ENCODE measurements at places on chromosomes 1 and 21.

DNA sequence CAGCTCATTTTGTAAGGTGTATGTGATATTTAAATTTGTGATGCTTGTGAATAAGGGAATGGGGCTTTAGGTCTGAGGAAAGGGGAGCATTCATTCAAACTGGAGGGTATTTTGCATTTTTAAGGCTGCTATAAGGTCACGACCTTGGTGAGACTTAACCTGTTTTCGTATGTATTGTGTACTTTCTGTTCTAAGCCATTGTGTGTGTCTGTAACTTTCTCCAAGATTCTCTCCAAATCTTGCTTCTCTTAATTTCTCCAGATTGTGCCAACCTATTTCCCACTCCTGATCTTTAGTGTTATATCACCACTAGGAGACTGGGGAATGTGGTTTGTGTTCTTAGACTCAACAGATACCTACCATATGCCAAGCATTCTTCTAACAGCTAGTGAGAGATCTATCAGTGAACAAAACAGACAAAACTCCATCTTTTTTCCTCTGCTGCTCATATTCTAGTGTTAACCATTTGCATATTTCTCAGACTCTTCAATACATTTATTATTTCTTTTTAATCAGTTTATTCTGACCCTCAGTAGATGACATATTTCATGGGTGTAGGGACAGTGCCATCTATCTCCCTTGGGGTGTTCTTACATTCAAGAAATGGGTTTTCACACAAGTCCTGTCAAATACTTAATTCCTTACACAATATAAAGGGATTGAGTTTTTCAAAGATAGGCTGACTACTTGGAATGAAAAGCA is 27.5 kb downstream of the ATP1B1 start:
- no peak for DNase-seq

DNA sequence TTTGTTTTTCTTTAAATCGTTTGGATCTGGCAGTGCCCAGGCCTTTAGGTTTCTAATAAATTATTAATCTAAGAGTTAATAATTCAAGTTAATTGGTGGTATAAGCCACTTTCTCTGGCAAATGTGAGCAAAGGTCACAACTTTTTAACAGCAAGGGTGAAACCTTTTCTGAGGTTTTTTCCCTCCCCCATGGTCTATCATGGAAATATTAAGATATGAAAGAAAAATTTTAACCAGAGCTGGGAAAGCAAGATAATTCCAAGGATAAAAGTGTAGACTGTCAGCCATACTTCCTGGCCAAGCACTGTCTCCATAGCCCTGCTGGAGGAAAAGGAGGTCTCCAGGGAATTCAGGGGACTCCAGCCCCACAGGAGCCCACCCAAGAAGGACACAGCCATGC is 341.2 kb downstream of the SETD4 start:
- no peak for DNase-seq

DNA sequence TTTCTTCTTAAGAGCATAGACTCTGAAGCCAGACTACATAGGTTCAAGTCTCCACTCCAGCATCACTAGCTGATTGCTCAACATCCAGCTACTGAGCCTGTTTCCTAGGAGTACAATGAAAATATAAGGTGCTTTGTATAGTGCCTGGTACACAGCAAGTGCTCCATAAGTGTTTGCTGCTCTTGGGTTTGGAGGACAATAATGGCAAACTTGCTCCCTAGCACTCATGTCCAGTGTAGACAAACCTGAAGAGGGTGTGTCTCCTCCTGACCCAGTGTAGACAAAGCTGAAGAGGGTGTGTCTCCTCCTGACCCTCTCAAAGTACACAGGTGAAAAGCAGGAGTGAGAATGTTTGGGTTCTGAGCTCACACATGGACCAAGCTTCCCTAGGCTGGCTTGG is 10.5 kb upstream of the ECE1 start:
- DNase-seq, result no peak

DNA sequence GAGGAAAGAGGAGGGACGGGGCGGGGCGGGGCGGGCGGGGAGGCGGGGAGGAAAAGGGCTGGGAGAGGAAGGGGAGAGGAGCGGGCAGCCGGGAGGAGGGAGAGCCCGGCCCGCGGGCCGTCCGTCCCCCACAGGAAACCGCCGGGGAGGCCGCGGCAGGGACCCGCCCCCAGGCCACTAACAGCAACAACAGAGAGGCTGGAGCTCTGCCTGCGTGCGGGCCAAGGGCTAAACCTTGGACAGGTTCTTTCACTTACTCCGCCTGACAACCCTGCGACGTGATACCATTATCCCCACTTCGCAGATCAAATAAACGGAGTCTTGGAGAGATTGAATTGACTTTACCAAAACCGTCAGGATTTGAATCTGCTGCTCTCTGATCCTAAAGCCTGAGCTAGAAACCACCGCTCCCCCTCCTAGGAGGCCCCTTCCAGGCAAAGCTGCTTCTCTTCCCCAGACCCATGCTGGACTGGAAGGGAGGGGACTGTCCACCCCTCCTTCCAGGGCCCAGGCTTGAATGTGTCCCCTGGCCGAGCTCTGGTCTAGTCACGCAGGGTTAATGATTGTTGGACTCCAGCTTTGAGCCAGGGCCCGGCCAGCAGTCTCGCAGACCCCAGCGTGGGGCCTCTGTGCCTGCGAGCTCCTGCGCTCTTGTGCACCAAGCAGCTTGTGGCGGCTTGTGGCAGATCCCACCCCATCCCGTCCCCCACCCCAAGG is at the start of gene EVA1B:
EVA1B (minus strand) TSS at position 10 of the 717 bp plus-strand sequence. CDS start 608 bp downstream, outside the sequence.
- peak; percentile 51 for DNase-seq

DNA sequence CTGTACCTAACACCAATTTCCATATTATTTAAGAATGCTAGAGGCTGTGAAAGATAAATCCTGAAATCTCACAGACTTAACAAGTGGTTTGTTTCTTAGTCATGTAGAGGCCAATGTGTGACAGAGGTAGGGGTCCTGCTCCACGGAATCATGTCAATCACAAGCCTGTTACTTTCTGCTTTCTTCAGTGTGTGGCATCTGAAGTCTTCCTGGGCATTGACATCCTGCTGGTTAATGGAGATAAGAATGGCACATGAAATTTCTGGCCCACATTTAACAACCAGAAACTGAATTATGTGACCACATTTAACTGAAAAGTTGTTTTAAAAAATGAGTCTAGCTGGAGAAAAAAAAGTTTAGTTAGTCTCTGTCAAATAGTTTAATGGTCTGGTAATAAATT is 68.3 kb upstream of the PLA2G4A start:
- DNase-seq, result no peak

DNA sequence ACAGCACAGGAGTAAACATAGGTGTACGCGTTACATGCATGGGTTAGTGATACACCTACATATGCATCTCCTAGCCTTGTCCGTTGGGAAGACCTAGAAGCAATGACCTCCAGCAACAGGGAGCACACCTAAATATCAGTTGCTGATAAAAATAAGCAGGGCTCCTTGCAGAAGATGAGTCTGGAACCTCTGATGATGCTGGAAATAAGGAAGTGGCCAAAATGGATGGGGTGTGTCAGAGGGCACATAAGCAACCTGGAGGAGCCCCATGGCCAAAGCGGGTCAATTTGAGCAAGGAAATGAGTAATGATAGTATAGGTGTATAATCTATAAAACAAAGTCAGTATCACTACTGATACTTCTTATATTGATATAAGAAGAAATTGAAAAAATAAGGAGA is 13.7 kb downstream of the ADARB1 start:
- no peak for DNase-seq

DNA sequence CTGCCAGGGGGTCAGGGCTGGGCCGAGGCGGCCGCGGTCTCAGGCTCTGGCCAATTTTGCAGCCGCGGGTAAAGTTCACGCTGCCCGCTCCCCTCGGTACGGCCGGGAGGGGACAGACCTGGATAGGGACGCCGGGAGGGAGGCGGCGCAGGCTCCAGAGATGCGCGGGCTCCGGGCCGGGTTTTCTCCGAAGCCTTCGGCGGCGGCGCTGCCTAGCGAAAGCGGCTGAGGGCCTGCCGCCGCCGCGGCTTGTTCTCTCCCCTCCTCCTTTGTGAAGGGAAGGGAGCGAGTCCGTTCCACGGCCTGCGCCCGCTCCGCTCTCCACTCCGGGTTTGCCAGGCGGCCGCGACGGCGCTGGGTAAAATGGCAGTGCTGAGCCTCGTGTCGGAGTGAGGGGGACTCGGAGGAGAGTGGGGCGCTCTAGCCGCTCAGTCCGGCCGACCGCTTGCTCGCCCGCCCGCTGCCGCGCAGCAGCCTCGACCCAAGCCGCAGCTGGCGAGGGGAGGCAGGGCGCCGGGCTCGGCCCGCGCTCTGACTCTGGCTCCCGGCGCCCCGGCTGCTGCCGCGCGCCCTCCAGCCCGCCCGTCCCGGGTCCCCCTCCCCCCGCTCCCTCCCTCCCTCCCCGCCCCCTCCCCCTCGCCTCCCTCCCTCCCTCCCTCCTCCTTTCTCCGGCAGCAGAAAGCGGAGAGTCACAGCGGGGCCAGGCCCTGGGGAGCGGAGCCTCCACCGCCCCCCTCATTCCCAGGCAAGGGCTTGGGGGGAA is at the start of gene ARID1A:
ARID1A (plus strand) TSS at position 660 of the 763 bp plus-strand sequence. CDS start 389 bp downstream, outside the sequence.
- peak; percentile 96 for DNase-seq

DNA sequence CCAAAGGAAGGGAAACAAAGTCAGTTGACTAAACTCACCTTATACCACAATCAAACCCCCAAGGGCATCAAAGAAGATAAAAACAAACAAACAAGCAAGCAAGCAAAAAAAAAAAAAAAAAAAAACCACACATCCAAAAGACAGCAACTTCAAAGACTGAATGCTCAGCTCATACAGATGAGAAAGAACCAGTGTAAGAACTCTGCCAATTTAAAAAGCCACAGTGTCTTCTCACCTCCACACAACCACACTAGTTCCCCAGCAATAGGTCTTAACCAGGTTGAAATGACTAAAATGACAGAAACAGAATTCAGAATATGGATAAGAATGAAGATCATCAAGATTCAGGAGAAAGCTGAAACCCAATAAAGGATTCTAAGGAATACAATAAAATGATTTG is 193.4 kb downstream of the FAF1 start:
- DNase-seq, result no peak

GRCh38 chr1:30039354-30040080 is 683.9 kb downstream of the MATN1 start:
- no peak for DNase-seq

GRCh38 chr1:19385869-19386591 is 73.9 kb downstream of the SLC66A1 start:
- no peak for DNase-seq

- DNase-seq, result no peak
Measured at GRCh38 chr1:62597281-62597680, at the start of gene ANGPTL3. Gene ANGPTL3, plus strand, starts transcription at chr1:62597520. Its CDS starts 47 bp downstream, at chr1:62597567.

DNA sequence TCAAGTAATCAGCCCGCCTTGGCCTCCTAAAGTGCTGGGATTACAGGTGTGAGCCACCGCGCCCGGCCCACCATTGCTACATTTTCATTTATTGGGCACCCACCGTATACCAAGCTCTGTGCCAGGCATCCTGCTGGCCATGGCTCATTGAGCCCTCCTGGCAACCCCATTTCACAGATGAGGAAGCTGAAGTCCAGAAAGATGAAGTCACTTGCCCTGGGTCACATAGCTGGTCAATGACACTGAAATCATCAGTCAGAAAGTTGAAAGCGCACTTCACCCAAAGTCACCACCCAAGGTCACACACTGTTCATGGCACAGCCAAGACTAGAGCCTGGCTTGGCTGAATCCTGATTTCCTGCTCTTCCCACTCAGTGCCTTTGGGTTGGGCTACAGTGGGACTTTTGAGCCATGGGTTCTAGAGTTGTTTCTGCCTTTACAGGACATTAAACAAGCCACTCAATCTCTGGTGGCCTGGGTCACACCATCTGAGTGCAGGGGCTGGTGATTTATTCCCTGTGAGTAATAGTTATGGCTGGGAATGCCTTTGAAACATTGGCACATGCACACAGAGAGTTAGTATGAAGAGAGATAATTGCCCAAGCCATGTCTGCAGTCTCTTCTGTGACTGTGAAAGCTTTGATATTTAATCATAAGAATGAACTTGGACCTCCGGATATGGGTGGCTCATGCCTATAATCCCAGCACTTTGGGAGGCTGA is 16.0 kb upstream of the ARHGEF10L start:
- no peak for DNase-seq

DNA sequence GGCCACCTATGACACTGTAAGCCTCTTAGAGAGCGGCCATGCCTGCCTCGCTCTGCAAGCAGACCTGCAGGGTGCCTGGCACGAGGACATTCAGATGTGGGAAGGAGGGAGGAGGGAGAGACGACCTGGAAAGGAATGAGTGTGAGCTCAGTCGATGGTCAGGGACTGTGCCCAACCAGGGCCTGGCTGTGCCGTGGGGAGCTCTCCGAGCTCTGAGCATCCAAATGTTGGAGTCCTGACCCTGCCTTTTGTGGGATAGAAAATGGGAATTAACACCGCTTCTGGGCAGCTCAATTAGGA is 7.3 kb downstream of the CSTB start:
- no peak for DNase-seq

DNA sequence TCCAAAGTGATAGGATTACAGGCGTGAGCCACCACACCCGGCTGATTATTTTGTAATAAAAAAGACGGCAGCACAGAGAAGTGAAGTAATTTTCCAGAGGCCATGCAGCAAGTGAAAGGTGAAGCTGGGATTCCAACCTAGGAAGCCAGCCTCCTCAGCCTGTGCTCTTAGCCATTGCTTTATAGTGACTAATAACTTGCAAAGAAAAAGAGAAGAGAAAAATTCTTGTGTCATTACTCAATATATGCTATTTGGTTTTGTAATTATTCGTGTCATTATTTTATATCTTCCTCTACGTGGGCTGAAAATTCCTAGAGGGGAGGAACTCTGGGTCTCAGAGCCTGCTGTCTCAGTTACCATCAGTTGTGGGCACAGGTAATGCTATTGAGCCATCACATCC is 1.6 kb upstream of the IER5 start:
- DNase-seq, result no peak

DNA sequence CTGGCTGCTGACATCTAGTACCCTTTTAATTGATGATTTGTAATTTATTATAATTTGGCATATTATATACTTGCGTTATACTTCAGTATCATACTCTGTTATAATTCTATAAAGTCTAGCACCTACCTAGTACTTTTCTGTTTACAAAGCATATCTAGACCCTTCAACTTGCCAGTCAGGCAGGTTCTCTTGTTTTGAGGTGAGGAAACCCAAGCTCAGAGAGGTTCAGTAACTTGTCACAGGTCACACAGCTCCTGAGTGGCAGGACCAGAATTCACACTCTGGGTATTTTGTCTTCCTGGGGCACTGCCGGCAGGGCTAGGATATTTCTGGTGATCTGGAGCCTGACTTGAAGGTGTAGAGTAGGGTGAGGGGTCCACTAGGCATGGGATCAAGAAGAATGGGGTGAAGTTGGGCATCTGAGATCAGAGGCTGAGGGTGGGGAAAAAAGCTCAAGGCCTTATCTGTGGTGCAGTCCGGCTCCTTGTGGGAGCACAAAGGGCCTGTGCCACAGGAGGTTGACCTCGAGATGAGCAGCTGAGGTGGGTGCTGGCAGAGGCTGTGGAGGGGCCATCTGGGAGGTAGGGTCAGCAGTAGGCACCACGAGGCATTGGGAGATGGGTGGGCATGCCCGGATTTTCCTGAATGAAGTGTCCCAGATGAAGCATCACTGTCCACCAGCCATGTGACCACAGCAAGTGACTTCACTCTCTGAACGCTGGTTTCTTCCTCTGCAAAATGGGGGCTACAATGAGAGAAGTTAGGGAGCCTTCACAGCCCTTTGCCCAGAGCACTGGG is 102.6 kb downstream of the EPHB2 start:
- DNase-seq, result no peak
